Fibroblast of skin of left biceps (primary cell): ENCODE measurements at places on chromosomes 12 and 14.

GRCh38 chr14:94998110-94998509, 159.2 kb downstream of the DICER1 start:
- DNase-seq, result no peak

GRCh38 chr12:6180268-6181051, 19.7 kb upstream of the CD9 start:
- DNase-seq, result no peak

GRCh38 chr12:124506145-124506831, 61.1 kb downstream of the NCOR2 start:
- DNase-seq, result peak; percentile 70

DNA sequence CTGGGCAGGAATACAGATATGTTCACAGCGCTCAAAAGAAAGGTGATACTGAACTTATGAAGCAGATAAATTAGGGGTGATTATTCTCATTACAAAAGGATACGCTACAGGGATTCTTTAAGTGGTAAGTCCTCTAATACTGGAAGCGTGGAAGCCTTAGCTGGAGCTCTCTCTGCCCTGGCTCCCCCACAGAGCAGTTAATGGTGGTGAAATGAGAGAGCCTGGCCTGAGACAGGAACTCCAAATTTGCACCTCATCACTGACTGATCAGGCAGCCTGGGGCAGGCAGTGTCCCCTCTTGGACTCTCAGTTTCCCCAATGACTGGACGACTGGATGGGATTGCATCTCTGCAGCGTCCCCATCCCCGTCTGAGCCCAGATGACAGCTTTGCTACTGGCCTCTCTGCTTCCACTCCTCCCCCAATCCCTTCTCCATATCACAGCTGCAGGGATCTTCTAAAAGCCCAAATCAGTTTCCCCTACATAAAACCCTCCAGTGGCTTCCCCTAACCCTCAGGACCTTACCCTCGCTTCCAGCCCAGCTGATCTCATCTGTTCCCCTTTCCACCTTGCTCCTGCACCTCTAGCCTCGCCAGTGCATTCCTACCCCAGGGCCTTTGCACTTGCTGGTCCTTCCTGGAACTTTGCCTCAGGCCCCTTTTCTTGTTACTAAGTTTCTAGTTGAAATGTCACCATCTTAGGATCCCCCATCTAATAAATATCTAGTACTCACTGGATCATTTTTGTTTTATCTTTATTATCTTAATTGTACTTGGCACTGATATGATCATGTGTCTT, 171.7 kb upstream of the LHX5 start:
- no peak for DNase-seq

GRCh38 chr12:56020423-56021184, at the start of gene IKZF4:
Gene IKZF4 (plus strand): TSS chr12:56021043. CDS start chr12:56021494, 451 bp downstream.
- no peak for DNase-seq

- DNase-seq, result no peak
Measured at GRCh38 chr12:127126260-127126628, 1140.7 kb upstream of the TMEM132C start.

DNA sequence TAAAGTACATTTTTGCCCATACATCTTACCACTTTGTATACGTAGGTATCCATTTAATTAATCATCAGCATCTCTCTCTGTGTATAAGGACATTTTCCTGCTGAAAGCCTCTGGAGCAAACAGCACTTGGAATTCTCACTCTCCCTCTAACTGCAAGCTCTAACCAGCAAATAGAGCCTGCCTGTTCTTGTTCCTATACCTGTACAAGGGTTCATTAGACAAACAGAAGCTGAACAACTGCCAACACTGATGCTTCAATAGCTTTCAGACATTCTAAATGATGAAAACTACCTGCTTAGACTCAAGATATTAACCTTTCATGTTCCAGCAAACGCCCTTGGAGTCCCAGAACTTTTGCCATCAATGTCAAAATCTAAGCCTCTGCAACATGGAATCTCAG, 98.0 kb downstream of the KCNH5 start:
- DNase-seq, result no peak

GRCh38 chr12:53423597-53423996, at the start of gene AMHR2:
Gene AMHR2 (plus strand): TSS chr12:53423855. CDS start chr12:53423935, 80 bp downstream.
- no peak for DNase-seq

- no peak for DNase-seq
Measured at GRCh38 chr12:3655328-3655900, 97.5 kb downstream of the CRACR2A start.

GRCh38 chr12:102484428-102484958, 4.1 kb upstream of the IGF1 start:
- no peak for DNase-seq

GRCh38 chr12:46446645-46447044, 74.1 kb upstream of the SLC38A2 start:
- no peak for DNase-seq

DNA sequence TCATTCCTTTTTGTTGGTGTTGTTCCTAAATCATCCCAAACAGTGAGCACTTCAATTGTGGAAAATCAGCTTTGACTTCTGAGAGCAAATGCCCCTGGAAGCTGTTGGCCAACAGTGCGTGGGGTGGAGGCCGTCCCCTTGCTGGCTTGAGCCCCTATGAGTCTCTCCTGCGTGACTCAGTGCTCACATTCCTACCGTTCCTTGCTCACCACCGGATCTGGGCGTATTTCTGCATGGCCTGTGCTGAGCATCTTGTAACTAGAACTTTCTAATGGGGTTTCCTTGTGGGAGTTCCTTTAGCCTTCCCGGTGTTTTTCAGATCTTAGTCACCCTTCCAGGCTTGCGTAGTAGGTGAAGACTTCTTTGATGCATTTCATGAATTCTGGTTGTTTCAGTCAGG, 14.7 kb downstream of the SERPINA1 start:
- DNase-seq, result peak; percentile 82

- no peak for DNase-seq
Measured at GRCh38 chr12:75970310-75970709, 61.3 kb downstream of the PHLDA1 start.

DNA sequence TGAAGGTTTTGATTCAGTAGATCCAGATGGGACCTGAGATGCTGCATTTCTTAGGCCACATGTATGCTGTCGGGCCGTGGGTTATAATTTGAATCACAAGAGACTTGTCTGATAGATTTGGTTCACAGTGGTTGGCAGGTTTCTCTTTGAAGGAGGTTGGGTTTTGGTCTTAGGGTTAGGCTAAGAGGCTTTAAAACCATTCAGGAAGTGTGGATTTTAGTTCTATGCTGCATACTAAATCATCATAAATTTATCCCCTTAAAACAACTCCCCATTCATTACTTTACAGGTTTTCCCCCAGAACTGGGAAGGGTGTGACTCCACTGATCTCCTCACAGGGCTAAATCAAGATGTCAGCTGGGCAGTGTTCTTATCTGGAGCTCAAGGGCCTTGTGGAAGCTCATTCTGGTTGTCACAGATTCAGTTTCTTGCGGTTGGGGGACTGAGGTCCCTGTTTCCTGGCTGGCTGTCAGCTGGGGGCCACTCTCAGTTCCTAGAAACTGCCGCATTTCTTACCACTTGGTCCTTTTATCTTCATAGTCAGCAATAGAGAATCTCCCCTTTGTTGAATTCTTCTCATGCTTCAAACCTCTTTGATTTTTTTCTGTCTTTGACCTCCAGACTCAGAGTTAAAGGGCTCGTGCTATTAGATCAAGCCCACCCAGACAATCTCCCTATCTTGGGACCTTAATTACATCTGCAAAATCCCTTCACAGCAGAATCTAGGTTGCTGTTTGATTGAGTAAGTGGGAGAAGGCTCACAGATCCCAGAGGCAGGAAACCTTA, 20.6 kb upstream of the PCNX1 start:
- DNase-seq, result no peak

- no peak for DNase-seq
Measured at GRCh38 chr12:58893495-58893894, 26.8 kb downstream of the LRIG3 start.

DNA sequence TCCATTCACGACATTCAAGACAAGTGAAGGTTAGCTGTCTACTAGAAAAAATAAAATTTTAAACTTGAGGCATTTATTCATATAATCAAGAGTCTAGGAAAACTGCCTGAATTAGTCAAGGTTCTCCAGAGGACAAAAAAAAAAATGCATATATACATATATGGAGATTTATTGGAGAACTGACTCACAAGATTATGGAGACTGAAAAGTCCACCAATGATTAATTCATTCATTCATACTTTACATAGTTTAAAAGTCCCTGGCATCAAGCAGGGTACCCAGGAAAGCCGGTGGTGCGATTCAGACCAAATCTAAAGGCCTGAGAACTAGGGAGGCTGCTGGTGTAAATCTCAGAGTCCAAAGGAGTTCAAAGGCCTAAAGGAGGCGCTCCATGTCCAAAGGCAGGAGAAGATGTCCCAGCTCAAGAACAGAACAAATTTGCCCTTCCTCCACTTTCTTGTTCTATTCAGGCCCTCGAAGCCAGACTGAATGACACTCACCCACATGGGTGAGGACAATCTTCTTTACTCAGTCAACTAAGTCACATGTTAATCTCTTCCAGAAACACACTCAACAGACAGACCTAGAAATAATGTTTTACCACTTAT, 64.3 kb downstream of the ANKS1B start:
- no peak for DNase-seq

GRCh38 chr12:129096968-129097367, 243.7 kb downstream of the GLT1D1 start:
- DNase-seq, result no peak

- DNase-seq, result no peak
Measured at GRCh38 chr12:69338936-69339335, 9.2 kb upstream of the LYZ start.

- DNase-seq, result no peak
Measured at GRCh38 chr14:80955416-80955941, at the start of gene TSHR. Gene TSHR (plus strand): TSS chr14:80955621. CDS start chr14:80955681, 60 bp downstream.

GRCh38 chr14:70789361-70789760, 20.0 kb downstream of the MAP3K9 start:
- DNase-seq, result no peak

DNA sequence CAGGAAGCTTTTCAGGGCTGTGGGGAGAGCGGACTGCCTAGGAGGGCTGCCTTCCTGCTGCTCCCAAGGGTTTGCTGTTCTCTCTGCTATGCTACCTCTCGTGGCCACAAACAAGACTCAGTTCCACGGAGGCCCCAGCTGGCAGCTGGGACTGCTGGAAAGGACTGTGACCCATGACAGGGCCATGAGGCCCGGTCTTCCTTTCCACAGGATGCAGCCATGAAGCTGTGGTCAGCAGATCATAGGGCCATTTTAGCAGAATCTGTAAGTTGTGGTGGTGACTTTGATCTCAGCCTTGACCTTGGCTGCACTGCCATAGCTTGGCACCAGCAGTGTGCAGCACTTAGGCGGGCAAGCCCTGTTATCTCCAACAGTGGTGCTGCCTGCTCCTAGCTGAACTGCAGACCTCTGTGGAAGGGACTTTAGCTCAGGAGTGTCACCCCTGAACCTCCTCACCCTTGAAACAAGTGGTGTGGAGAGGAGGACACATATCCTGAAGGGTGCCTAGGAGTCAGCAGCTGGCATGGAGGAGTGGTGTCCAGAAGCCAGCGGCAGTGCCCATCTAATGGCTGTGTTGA, 12.3 kb downstream of the KRT80 start:
- DNase-seq, result no peak

DNA sequence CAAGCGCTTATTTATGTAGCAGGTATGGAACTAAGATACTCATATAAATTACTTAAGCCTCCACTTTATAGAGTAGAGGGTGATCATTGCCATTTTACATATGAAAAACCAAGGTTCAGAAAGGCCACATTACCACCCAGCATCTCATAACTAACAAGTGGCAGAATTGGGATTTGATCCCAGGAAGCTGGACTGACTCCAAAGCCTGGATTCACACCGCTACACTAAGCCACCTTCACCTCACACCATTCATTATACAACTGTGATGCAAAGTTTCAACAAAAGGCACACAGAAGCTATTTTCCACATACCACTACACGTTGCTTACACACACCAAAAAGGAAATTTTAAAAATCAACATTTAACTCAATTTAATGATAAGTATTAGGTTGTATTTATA, 370.6 kb downstream of the FUT8 start:
- no peak for DNase-seq

GRCh38 chr14:79585845-79586244, 625.5 kb downstream of the DIO2 start:
- DNase-seq, result no peak

DNA sequence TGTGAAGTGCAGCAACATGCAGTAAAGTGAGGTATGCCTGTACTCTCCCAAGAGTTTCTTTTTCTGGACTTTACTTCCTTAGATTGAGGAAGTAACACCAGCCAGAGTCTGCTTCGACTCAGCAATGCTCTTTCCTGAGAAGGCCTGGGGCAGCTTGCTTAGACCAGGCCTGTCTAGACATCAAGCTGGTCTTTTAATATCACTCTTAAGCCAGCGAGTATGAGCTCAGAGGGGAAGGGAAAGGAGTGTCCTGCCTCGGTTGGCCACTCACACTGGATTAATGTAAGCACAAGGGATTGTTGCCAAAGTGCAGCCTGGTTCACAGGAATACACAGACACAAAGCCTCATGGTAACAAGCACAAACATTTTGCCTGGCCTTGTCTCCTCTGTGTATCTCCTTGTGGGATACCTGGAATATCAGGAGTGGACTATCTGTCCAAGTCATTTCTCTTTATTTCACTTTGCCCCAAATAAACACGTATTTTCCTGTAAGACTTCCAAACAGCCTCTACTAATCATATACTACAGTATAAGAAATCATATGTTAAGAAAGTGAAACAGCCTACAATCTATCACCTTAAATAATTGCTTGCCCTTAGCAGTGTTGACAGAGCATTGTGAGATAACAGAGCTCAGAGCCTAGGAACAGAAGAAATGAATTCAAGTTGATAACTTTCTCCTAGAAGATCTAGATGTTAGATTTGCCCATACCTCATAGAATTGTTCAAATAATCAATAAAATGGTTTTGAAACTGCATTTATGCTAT, 121.2 kb upstream of the DAAM1 start:
- no peak for DNase-seq

- DNase-seq, result no peak
Measured at GRCh38 chr14:86501611-86502010, 971.7 kb downstream of the FLRT2 start.

GRCh38 chr14:42229294-42229693, 622.6 kb downstream of the LRFN5 start:
- no peak for DNase-seq

DNA sequence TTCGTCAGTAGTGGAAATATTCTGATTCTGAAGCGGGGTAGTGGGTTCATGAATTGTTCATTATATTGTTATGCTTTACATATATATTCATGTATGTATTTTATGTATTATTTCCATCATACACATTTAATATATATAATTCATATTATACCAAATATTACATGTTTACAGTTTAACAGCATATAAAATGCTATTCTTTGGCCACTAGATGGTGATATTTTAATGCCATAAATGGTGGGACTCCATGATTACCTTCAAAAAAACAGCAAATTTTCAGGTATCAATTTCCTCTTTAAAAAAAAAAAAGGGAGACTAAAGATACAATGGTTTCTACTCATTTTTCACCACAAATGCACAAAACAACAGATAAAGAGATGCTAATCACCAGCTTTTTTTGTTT, 41.0 kb downstream of the BDKRB1 start:
- no peak for DNase-seq

- DNase-seq, result no peak
Measured at GRCh38 chr14:77498984-77499527, 440 bp upstream of the ISM2 start.

DNA sequence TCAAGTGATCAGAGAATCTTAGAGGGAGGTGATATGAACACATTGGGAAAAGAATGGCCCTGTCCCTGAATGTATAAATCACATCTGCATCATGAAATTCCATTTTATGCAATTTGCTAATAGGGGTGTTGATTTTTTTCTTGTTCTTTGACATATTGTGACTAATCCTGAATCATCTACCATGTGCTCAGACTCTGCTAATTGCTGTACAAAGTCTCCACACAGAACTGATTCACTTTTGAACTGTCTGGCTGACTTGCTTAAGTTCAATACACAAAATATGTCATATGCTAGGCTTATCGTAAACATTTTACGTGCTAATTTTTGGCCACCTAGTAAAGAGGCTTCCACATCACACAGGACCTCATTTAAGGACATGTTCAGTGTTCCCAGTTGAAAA, 2.6 kb downstream of the TMEM132D start:
- peak; percentile 6 for DNase-seq
